Osteocyte (in vitro differentiated cells): ENCODE measurements at places on chromosomes 16 and 17. TPM values are rescaled to one million over a fixed set of nuclear protein-coding genes. Genes with fewer than 3 reads are reported as not detected.

GRCh38 chr17:64096037-64096436 is 33.9 kb downstream of the ERN1 start:
- no peak for DNase-seq

CEP112 gene
- total RNA-seq = 9.1 and 9.5 TPM in 2 replicates

RNF43 gene
- total RNA-seq = not detected in 2 replicates

ICAM2 gene
- total RNA-seq = not detected in 2 replicates
